Prostate gland (tissue), 2 donors: ENCODE measurements at places on chromosomes 11 and 22. TPM values are rescaled to one million over a fixed set of nuclear protein-coding genes. Genes with fewer than 3 reads are reported as not detected.

- no peak for DNase-seq
- no peak overlapping the region for H3K4me3 ChIP-seq
- H3K4me1 ChIP-seq: no peaks in the 10 kb centered on the region
- H3K27ac ChIP-seq: no peak overlapping the region
- no peaks in the 10 kb centered on the region for H3K36me3 ChIP-seq
These were observed 3.3 kb upstream of the RCN1 start for GRCh38 chr11:32087597-32087996.

The TEAD1 gene
- 87.0 TPM for total RNA-seq

GRCh38 chr11:16049611-16050010, 306.7 kb downstream of the SOX6 start:
- no peaks in the 10 kb centered on the region for H3K4me1 ChIP-seq
- no peak overlapping the region for H3K4me3 ChIP-seq
- H3K27me3 ChIP-seq: no peaks in the 10 kb centered on the region
- H3K36me3 ChIP-seq: no peaks in the 10 kb centered on the region

The CRYBB2 gene
- 1.9 TPM for total RNA-seq

The C11orf16 gene
- total RNA-seq: not detected

DNA sequence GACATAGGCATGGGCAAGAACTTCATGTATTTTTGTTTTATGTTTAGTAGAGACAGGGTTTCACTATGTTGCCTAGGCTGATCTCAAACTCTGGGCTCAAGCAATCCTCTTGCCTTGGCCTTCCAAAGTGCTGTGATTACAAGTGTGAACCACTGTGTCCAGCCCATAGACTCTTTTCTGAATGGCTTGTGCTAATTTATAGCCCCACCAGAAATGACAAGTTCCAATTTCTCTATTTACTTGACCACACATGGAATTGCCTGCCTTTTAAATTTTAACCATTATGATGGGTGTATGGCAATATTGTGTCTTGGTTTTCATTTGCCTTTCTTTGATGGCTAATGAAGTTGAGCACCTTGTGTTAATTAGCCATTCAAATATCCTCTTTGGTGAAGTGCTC, 85.8 kb upstream of the NECTIN1 start:
- H3K4me1 ChIP-seq: no peaks in the 10 kb centered on the region
- H3K4me3 ChIP-seq: no peak overlapping the region
- no peak for DNase-seq
- H3K27me3 ChIP-seq: no peaks in the 10 kb centered on the region
- no peaks in the 10 kb centered on the region for H3K36me3 ChIP-seq

- no peak overlapping the region for H3K27ac ChIP-seq
- no peak for DNase-seq
- H3K27me3 ChIP-seq: no peaks in the 10 kb centered on the region
These were observed 420.4 kb upstream of the CCDC90B start for GRCh38 chr11:83706566-83706965.

DNA sequence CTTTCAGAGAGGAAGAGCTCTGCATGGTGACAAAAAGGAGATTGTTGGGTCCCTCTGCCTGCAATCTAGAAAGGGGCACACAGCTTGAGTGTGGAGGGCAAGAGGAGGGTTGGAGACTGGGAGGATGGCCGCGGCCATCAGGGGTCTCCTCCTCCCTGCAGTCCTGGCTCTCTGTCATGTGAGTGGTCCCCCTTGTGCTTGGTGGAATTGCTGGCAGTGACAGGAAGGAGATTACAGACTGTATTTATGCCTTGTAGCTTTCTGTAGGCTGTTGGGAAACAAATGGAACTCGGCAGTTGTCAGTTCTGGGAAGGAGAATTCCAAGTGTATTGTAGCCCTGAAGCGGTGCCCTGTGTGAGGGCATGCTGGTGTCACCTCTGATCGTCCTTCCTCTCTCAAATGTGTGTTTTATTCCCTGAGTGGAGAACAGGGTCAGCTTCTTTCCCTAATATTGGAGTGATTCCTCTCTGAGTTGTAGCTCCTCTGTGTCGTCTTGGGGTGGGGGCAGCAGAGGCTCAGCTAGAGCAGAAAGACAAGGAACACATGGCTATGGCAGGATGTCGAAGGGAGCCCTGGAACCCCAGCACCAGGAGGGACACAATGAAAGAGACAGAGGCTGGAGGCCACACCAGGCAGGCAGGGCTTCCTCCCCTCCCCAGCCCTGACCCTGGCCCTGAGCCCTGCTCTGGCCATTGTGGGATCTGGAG, 163.1 kb downstream of the PKNOX2 start:
- H3K4me3 ChIP-seq: no peak overlapping the region
- H3K36me3 ChIP-seq: no peaks in the 10 kb centered on the region

The MYEOV gene
- 1.1 TPM for total RNA-seq
